Hepatic stellate cell (primary cell): ENCODE measurements at places on chromosomes 6 and 20.

DNA sequence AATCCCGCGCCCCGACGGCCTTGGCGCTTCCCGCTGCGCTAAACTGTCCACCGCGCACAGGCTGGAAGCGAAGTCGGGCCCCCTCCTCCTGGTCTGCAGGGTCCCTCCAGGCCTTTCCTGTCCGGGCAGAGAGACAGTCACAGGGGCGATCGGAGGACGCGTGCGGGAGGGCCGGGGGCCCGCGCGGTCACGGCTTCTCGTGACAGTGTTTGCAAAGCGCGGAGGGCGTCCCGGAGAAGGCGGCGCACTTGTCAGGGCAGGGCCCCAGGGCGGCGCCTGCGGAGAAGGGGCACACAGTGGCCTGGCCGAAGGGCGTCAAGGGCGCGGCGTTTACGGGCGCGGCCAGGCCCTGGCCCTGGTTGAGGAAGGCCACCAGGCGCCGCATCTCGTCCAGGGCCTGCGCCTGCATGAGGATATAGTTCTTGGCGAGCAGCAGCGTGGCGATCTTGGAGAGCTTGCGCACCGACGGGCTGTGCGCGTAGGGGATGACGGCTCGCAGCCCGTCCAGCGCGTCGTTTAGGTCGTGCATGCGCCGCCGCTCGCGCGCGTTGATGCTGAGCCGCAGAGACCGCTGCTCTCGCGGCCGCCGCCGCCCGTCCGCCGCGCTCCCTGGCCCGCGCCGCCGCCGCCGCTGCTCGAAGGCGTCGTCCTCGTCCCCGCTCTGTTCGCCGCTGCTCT lies 763 bp downstream of the BHLHE23 start:
- no peak for DNase-seq

GRCh38 chr6:96194675-96195074 lies 178.9 kb downstream of the FUT9 start:
- no peak for DNase-seq

- DNase-seq: peak; percentile 17
Measured at GRCh38 chr6:12483712-12484111, 193.6 kb downstream of the EDN1 start.

GRCh38 chr6:168934660-168935627 lies 318.7 kb downstream of the THBS2 start:
- no peak for DNase-seq

DNA sequence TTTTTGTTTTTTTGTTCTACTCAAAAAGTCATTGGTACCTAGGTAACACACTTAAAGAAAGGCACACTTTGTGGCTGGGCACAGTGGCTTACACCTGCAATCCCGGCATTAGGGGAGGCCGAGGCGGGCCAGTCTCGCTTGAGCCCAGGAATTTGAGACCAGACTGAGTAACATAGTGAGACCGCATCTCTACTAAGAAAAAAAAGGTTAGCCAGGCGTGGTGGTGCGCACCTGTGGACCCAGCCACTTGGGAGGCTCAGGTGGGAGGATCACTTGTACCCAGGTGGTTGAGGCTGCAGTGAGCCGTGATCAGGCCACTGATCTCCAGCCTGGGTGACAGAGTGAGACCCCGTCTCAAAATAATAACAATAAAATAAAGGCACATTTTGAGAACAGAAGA lies 67.4 kb upstream of the BHLHE23 start:
- no peak for DNase-seq

DNA sequence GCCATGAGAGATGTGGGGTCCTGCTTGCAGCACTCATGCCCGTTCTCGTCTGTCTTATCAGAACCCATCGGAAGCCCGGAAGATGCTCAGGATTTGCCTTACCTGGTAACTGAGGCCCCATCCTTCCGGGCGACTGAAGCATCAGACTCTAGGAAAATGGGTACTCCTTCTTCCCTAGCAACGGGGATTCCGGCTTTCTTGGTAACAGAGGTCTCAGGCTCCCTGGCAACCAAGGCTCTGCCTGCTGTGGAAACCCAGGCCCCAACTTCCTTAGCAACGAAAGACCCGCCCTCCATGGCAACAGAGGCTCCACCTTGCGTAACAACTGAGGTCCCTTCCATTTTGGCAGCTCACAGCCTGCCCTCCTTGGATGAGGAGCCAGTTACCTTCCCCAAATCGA lies 8.3 kb downstream of the PI16 start:
- DNase-seq: peak; percentile 76

GRCh38 chr20:51022227-51022802 lies 592 bp downstream of the KCNG1 start:
- DNase-seq: no peak
